Astrocyte of the cerebellum (primary cell): ENCODE measurements at places on chromosomes 16 and 17.

DNA sequence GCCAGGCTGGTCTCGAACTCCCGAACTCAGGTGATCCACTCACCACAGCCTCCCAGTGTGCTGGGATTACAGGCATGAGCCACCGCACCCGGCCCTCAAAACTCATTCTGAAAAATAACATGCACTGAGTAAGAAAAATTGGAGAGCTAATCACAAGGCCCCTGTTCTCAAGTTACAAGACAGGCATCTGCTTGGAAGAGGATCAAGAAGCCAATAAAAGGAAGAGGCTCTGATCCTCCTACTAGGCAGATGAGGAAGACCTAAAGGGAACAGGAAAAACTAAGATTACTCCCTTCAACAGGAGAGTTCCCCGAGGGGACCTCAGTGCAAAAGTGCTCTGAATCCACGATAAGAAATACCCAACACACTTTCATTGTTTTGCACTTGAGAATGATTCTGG is 18.4 kb downstream of the BLMH start:
- DNase-seq, result no peak

DNA sequence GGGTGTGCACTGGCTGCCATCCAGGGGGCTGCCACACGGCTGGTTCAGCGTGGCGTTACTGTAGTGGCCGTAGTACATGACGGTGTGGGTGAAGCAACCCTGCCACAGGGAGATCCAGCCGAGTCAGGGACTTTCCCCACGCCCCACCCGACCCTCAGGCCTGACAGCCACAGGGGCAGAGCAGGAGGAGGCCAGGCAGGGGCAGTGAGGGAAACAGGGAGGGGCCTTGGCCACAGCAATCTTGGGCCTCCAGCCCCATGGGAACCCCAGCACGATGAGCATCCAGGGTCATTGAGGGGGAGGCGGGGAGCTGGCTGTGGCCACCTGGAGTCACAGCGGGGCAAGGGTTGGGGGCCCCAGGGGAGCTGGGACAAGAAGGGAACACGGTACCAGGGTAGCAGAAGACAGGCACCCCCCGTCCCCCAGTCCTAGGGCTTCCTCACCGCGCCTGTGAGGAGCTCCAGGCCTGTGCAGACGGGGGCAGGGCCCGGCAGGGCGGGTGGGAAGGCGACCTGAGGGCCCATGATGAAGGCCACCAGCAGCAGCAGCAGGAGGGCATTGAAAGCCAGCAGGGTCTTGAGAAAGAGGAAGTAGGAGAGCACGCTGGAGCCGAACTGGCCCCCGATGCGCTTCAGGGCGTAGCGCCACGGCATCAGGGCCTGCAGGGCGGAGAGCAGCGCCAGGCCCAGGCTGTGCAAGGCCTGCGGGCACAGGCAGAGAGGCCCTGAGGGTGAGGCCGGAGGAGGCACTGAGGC is 4.3 kb downstream of the TMC6 start:
- DNase-seq, result no peak

- no peak for DNase-seq
These were observed 234.5 kb upstream of the MYOCD start for GRCh38 chr17:12431188-12431587.

DNA sequence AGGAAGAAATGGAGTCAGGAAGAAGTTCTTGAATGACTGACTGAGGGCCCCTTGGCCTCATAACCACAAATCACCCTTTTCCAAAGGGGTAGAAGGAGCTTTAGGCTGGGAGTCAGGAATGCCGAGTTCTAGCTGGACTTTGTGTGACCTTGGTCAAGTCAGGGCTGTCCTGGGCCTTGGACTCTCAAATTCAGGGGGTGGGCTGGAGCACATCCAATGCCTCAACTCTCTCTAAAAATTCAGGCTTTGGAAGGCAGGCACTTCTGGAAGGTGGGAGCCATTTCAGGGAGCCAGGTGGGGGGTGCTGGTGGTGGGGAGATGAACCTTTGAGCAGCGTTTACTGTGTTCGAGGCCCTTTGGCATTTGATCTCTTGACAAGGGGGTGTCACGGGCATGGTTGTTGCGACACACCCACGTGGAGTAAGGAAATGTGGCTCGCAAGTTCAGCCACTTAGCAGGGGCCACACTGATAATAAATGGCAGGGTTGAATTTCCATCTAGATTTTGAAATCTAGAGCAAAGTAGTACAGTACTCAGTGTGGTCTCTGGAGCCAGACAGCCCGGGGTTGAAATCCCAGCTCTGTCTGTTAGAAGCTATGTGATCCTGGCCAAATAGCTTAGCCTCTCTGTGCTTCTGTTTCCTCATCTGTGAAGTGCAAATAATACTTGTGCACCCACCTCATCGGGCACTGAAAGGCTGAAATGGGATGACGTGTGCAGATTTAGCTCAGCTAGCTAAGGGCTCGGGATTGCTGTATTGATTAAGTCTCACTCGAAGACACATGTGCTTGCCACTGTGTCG is 47.1 kb upstream of the CIBAR2 start:
- no peak for DNase-seq

DNA sequence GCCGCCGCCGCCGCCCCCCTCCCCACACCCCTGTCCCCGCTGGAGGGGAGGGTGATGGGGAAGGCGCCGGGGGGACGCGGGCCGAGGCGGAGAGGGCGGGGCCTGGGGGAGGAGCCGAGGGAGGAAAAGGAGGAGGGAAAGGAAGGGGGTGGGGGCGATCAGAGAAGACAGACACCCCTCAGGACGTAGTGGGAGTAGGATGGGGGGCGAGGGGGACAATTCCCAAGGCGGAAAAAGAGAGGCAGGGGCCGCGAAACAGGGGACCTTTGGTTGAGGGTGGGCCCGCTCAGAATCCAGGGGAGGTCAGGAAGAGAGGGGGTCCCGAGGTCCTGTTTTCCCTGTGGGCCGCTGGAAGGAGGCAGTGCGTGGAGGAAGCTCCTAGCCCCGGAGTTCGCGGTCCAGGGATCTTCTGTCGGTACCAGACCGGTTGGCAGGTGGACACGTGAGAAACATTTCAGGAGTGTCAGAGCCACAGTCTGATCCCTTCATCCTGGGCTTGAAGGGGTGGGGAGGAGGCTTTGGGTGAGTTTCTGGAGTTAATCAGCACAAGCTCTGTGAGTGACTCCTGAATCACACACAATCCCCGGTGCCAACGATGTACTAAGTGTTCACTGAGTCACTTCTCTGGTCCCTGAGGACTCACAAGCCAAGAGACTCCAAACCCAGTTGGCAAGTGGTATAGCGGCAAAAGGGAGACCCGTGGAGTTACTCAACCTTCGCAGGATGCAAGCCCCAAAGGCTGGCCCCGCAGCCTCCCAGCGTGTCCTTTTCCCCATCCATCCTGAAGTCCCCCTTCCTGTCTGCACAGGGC is at the start of gene XYLT1:
TSS of gene XYLT1 (minus strand) at position 53 of the 811 bp plus-strand sequence. CDS start 164 bp downstream, outside the sequence.
- peak; percentile 60 for DNase-seq

- no peak for DNase-seq
These were observed 971 bp downstream of the MINK1 start for GRCh38 chr17:4833941-4834680.

GRCh38 chr17:35895636-35896587 is 15.8 kb upstream of the CCL5 start:
- no peak for DNase-seq

DNA sequence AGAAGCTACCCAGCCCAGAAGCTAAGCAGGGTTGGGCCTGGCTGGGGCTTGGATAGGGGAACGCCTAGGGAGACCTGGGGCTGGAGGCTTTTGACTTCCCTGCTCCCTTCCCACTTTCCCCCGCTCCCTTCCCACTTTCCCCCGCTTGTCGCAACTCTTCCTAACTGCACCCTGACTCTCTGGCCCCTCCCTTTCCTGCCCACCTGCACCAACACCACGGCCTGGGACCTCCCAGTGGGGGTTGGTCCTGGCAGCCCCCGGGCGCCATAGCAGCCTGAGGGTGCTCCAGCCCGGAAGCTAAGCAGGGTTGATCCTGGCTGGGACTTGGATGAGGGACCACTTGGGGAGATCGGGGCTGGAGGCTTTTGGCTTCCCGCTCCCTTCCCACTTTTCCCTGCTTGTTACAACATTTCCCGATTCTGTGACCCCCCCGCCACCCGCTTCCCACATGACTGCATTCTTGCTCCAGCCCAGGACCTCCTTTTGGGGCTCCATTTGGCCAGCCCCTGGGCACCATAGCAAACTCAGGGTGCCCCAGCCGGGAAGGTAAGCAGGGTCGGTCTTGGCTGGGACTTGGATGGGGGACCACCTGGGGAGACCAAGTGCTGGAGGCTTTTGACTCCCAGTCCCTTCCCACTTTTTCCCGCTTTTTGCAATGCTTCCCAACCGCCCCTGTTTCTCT is 2287.0 kb downstream of the TP53TG3F start:
- DNase-seq, result no peak

DNA sequence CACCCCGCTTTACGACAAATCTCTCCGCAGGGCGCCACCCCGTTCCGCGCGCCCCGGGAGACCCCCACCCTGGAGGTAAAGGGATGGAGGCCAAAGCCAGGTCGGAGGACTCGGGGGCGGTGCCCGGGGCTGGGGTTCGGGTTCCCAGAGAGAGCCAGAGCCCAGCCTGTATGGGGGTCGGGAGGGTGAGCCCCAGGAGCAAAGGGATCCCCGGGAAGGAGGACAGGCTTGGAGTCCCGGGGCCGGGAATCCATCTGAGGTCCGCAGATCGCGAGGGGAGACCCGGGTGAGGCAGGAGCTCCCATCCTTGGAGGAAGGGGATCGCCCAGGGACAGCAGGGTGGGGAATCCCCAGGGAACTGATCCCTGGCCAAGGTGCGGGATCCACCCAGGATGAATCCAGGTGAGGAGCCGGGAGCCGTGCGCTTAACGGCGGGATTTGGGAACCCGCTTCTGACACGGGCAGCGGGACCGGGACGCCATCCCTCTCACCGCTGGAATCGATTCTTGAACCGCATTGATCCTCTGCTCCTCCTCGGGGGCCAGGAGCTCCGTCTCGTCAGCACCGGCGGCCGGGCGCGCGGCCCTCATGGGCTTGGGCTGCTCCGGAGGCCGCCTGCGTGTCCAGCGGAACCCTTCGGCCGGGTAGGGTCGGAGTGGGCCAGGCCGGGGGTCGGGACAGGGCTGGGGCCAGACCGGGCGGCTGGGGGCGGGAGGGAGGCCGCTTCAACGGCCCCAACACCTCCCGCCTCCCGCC is at the start of gene MMD:
TSS of gene MMD (minus strand) at position 657 of the 756 bp plus-strand sequence. CDS start at position 517, 140 bp downstream.
- no peak for DNase-seq

GRCh38 chr17:15482476-15482875 is 15.1 kb upstream of the CDRT4 start:
- DNase-seq, result no peak

- no peak for DNase-seq
These were observed 25.8 kb downstream of the SLC38A7 start for GRCh38 chr16:58658796-58659211.

GRCh38 chr17:61627658-61628057 is 36.6 kb upstream of the NACA2 start:
- DNase-seq, result no peak

GRCh38 chr17:42311240-42312034 is 23.1 kb downstream of the STAT5A start:
- peak; percentile 57 for DNase-seq

GRCh38 chr16:51107742-51108141 is 43.3 kb downstream of the SALL1 start:
- no peak for DNase-seq

- no peak for DNase-seq
These were observed 22.8 kb downstream of the GPRC5B start for GRCh38 chr16:19861811-19862327.

- no peak for DNase-seq
These were observed 22.6 kb upstream of the EFCAB13 start for GRCh38 chr17:47301161-47301560.

- DNase-seq, result no peak
These were observed 5.0 kb upstream of the CMTM4 start for GRCh38 chr16:66701516-66701915.

GRCh38 chr17:6366221-6366666 is 68.7 kb downstream of the AIPL1 start:
- peak; percentile 1 for DNase-seq

- peak; percentile 48 for DNase-seq
These were observed 80.4 kb downstream of the ABCC12 start for GRCh38 chr16:48075398-48075797.

GRCh38 chr17:73135766-73136165 is 29.0 kb upstream of the SSTR2 start:
- DNase-seq, result no peak

GRCh38 chr17:45408611-45409421 is 23.9 kb downstream of the ARHGAP27 start:
- no peak for DNase-seq

- no peak for DNase-seq
These were observed 41.5 kb downstream of the ABCC1 start for GRCh38 chr16:15990902-15991301.

GRCh38 chr17:39809221-39809620 is 54.9 kb downstream of the IKZF3 start:
- no peak for DNase-seq

GRCh38 chr16:77896415-77897128 is 108.2 kb downstream of the VAT1L start:
- no peak for DNase-seq

DNA sequence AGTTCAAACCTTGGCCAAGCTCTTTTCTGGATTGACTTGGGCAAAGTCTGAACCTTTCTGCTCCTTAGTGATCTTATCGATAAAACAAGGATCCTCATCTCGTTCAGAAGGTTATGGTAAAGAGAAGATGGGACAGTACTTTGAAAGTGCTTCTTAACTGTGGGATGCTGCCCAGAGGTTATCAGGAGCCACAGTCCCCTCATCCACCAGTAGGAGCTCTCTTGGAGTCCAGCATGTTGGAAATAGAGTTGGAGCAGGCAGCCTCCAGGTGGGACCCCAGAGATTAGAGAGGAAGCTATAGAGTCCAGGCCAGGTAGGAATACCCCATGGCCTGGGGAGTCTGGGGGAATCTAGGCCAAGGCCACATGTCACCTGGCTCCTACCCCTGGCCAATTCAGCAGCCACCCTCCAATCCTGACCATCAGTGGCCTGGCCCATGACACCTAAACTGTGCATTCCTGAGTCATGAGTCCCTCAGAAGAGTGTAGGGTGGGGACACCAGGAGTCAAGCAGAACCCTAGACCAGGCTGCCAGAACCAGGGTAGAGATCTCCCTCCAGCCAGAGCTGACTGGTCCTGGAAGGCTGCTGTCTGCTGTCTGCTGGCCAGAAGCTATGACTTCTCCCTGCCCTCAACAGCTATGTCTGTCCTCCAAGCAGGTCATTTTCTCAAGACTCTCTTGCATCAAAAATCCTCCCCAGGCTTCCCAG is 144.3 kb downstream of the AIPL1 start:
- DNase-seq, result no peak

DNA sequence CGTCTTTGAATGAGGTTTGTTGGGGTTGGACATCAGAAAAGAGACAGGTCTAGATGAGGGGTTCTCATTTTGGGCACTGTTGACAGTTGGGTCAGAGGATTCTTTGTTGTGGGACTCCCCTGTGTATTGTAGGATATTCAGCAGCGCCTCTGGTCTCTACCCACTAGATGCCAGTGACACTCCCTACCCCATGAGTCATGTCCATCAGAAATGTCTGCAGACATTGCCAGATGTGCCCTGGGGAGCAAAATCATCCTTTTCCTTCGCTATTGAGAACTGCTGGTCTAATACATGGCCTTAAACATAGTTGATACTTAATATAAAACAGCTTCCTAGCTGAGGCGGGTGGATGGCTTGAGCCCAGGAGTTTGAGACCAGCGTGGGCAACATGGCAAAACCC is 3.1 kb downstream of the ABAT start:
- no peak for DNase-seq
